Muscle of leg (tissue), 16 donors: ENCODE measurements at places on chromosomes 3 and 15. TPM values are rescaled to one million over a fixed set of nuclear protein-coding genes. Genes with fewer than 3 reads are reported as not detected.
A peak's percentile ranks its signal among the peaks of the same experiment; 100 is the strongest.

AGBL1 gene
- total RNA-seq: 18.1 TPM

GPR27 gene
- 1.5 TPM for total RNA-seq

- no peak overlapping the region for H3K4me3 ChIP-seq
- no peak overlapping the region for H3K27ac ChIP-seq
- peaks cover 4% of the 10 kb centered on the region for H3K4me1 ChIP-seq
These were observed 3.3 kb upstream of the DCP1A start for GRCh38 chr3:53350652-53351051.

DNA sequence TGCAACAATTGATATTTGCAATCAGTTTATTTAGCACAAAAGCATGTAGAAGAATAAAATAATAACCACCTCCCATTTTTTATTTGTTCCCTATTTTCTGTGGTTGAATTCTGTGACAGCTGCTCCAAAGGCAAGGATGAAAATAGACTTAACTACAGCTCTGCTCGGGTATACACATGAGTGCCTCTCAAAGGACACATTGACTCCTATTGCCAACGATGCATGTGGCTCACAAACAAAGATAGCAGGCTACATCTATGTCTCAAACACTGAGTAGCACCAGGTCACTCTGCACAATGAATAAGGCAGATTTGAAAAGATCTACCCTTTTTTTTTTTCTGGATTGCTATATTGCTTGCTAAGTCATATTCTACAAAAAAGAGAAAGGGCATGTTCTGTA lies 612.9 kb downstream of the ROBO1 start:
- H3K4me3 ChIP-seq: no peak overlapping the region
- DNase-seq: no peak
- H3K27ac ChIP-seq: no peak overlapping the region
- H3K27me3 ChIP-seq: no peaks in the 10 kb centered on the region

MCF2L2 gene
- total RNA-seq: 0.35 TPM

DNA sequence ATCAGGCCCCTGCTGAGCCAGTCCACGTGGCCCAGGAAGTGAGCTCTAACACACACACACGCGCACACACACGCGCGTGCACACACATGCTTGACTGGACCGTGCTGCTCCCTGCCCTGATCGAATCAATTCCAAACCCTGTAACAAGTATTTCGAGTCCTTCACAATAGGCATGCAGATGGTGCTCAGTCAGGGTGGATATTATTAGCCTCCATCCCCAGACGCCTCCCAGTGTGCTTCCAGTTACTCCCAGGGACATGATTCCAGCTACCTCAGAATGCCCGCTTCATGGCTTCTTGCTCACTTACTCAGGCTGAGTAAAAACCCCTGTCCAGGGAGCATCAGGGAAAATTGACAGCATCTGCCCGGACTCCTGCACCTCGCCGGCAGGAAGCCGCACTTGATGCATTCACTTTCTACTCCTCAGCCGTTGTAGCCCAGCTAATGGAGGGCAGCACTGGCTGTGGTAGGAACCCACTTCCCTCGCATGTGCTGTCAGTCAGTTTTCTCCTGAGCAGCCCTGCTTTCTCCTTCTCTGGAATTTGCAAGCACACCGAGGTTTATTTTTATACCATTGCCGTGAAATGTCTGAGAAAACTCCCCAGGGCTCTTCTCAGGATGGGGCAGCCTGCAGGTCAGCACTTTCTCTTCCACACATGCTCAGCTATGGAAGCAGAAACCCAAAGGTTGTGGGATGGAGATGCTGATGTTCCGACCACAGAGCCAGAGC lies 126.1 kb upstream of the ABHD17C start:
- no peaks in the 10 kb centered on the region for H3K27me3 ChIP-seq
- H3K4me3 ChIP-seq: no peak overlapping the region
- peaks cover 4% of the 10 kb centered on the region for H3K4me1 ChIP-seq
- H3K27ac ChIP-seq: no peak overlapping the region

CYFIP1 gene
- total RNA-seq: 52.7 TPM

KNL1 gene
- total RNA-seq: 8.7 TPM

DNA sequence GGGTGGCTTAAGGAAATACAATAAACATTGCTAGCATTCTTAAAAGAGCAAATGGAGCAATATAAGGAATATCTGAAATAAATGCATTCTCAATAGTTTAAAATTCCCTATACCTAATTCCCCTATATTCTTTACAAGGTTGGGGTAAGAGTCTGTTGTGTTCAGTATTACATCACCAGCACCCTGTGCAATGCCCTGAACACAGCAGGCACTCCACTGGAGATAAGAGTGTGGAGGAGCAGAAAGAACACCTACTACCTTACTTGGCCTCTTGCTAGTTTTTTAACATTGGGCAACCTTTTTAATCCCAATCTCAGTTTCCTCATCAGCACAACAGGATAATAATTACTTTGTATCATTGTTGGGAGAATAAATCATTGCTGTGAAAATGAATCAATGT lies 140.2 kb upstream of the PLXND1 start:
- peaks cover 2% of the 10 kb centered on the region for H3K36me3 ChIP-seq
- H3K4me3 ChIP-seq: no peak overlapping the region
- H3K27me3 ChIP-seq: no peaks in the 10 kb centered on the region
- H3K27ac ChIP-seq: no peak overlapping the region
- DNase-seq: no peak

MRAS gene
- total RNA-seq: 44.0 TPM

GRCh38 chr3:172516318-172517214 lies 6.7 kb downstream of the TNFSF10 start:
- peak; percentile 83 for DNase-seq
- no peaks in the 10 kb centered on the region for H3K27me3 ChIP-seq
- no peaks in the 10 kb centered on the region for H3K36me3 ChIP-seq
- H3K4me1 ChIP-seq: peaks cover 9% of the 10 kb centered on the region
- no peak overlapping the region for H3K4me3 ChIP-seq
- peak overlapping the region; percentile 65 for H3K27ac ChIP-seq

GRCh38 chr3:116841003-116841735 lies 131.6 kb downstream of the TUSC7 start:
- H3K4me3 ChIP-seq: no peak overlapping the region
- DNase-seq: no peak
- H3K36me3 ChIP-seq: no peaks in the 10 kb centered on the region

DNA sequence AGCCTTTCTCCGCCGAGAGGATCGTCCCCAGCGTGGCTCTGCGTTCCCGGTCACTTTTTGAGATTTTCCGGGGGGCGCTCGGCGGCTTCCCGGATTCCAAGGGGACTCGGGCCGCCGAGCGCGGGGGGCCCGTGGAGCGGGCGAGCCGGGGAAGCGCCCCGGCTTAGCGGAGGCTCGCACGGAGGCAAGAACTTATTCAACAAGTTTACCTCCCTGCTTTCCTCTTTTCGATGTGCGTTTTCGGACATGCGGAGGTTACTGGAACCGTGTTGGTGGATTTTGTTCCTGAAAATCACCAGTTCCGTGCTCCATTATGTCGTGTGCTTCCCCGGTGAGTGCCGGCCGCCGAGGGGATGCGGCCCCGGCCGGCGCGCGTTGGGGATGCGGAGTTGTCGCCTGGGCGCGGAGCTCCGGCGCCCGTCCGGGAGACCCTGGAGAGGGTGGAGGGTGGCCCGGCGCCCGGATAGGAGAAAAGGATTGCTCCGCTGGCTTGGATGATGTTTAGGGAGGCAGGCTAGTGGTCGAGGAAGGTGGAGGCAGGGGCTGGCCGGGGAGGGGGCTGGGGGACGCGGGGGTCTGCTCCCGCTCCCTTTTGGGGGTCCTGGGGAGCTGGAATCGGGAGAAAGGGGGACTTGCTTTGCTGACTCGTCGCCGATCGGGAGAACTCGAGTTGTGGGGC lies 810 bp downstream of the PTPRG start:
- DNase-seq: peak; percentile 55
- H3K4me1 ChIP-seq: peaks cover 25% of the 10 kb centered on the region
- peak overlapping the region; percentile 99 for H3K27ac ChIP-seq
- H3K4me3 ChIP-seq: peak overlapping the region; percentile 92
- no peaks in the 10 kb centered on the region for H3K27me3 ChIP-seq

SMAD6 gene
- total RNA-seq: 5.4 TPM

GABRR3 gene
- total RNA-seq: not detected

GRCh38 chr3:136018876-136019275 lies 53.3 kb downstream of the PPP2R3A start:
- peaks cover 4% of the 10 kb centered on the region for H3K4me1 ChIP-seq
- no peaks in the 10 kb centered on the region for H3K36me3 ChIP-seq
- H3K27me3 ChIP-seq: no peaks in the 10 kb centered on the region
- DNase-seq: peak; percentile 35

- H3K4me3 ChIP-seq: no peak overlapping the region
- peaks cover 4% of the 10 kb centered on the region for H3K27me3 ChIP-seq
- H3K27ac ChIP-seq: no peak overlapping the region
These were observed 2.0 kb upstream of the IL16 start for GRCh38 chr15:81194723-81195122.

- H3K27me3 ChIP-seq: no peaks in the 10 kb centered on the region
- no peaks in the 10 kb centered on the region for H3K36me3 ChIP-seq
- DNase-seq: no peak
- no peak overlapping the region for H3K27ac ChIP-seq
These were observed 61.9 kb upstream of the FNDC3B start for GRCh38 chr3:171977441-171977840.

DNA sequence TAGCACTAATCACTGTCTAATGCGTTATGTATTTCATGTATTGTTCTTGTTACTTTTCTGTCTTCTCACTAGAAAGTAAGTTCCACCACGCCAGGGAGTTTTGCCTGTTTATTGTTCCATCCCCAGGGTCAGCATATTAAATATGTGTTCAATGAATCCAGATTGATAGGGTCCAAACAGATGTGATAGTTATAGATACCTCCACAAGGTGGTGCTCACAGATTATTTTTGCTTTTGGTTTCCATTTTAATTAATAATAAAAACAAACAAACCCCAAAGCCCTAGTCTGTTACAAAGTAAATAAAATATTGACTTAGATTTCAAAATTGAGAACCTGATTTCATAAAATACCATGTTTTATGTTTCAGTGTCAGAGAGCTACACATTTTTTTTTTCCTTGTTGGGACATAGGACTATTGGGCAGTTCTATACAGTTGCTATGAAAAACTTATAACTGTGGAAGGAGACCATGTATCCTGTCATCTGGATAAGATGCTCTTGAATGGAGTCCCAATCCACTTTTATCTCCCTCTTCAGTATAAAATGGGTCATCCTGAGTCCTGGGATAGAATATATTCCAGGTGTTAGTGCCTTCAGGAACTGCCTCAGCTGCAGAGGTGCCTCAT lies 12.4 kb downstream of the OTOL1 start:
- H3K36me3 ChIP-seq: no peaks in the 10 kb centered on the region
- DNase-seq: peak; percentile 43
- no peaks in the 10 kb centered on the region for H3K4me1 ChIP-seq
- H3K27me3 ChIP-seq: no peaks in the 10 kb centered on the region
- H3K27ac ChIP-seq: no peak overlapping the region

FGD5 gene
- total RNA-seq: 14.1 TPM

TRPM1 gene
- total RNA-seq: not detected

LRRC34 gene
- total RNA-seq: 4.3 TPM

DNA sequence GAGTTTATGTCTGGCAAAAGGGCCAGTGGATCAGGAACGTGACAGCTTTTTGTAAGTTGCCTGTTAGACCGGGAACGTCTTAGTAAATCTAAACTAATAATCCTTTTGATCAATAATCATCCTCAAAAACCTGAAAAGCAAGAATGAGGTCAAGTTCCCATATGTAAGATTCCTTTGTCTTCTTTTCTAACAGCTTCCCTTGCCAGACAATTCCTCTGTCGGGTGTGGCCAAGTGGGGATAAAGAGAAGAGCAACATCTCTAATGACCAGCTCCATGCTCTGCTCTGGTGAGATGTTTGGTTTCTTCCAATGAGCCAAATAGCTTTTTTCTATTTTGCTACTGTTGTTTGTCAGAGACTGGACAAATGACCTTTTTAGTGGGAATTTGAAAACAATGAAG lies 19.8 kb downstream of the FANCD2OS start:
- H3K4me1 ChIP-seq: no peaks in the 10 kb centered on the region
- no peak overlapping the region for H3K27ac ChIP-seq
- H3K36me3 ChIP-seq: peaks cover 16% of the 10 kb centered on the region
- H3K4me3 ChIP-seq: no peak overlapping the region

GRCh38 chr15:59438625-59439290 lies 772 bp downstream of the FAM81A start:
- H3K27ac ChIP-seq: no peak overlapping the region
- H3K4me1 ChIP-seq: peaks cover 15% of the 10 kb centered on the region
- peak overlapping the region; percentile 38 for H3K4me3 ChIP-seq
- DNase-seq: peak; percentile 36
- peaks cover 42% of the 10 kb centered on the region for H3K27me3 ChIP-seq

KCNMB2 gene
- 11.7 TPM for total RNA-seq

ADAMTS9 gene
- total RNA-seq: 97.4 TPM

PPP4R2 gene
- total RNA-seq: 65.1 TPM

REC114 gene
- not detected for total RNA-seq
